ENCODE measurements at places on chromosomes 1 and 21.

GRCh38 chr1:232599178-232600041 lies 30.5 kb downstream of the SIPA1L2 start:
- no peaks in the 10 kb centered on the region for H3K36me3 ChIP-seq
- DNase-seq: no peak
- H3K27me3 ChIP-seq: no peaks in the 10 kb centered on the region
- no peak overlapping the region for H3K27ac ChIP-seq

DNA sequence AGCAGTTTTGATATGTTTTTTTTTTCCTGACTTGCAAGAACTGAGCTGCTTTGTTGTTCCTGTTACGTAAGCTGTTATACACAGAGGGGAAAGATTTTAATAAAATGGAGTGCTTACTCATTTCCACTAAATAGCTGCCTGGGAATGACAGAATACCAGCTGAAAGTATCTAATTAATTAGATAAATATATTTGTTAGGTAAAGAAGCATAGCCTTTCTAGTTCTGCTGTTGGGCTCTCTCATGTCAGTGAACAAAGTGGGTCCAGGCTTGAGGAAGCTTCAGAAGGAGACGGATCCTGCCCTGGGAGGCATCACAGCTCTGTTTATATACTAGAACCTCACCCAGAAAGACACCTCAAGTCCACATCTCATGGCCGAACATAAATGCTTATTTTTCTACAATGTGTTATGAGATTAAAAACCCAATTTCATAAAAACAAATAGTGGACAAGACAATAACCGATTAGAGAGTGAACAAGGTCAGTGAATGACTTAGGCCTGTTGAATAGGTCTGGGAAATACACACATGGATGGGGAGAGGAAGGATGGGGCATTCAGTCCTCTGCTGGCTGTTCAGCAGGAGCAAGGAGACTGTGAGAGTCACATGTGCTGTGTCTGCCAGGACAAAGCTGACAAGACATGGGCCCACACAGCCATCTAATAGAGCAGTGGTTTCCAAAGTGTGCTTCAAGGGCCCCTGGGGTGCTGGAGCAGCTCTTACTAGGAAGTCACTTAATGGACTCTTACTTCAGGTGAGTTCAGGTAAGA lies 20.6 kb downstream of the TRAF5 start:
- no peak for DNase-seq
- H3K4me1 ChIP-seq: no peaks in the 10 kb centered on the region
- H3K27me3 ChIP-seq: no peaks in the 10 kb centered on the region
- H3K36me3 ChIP-seq: no peaks in the 10 kb centered on the region

DNA sequence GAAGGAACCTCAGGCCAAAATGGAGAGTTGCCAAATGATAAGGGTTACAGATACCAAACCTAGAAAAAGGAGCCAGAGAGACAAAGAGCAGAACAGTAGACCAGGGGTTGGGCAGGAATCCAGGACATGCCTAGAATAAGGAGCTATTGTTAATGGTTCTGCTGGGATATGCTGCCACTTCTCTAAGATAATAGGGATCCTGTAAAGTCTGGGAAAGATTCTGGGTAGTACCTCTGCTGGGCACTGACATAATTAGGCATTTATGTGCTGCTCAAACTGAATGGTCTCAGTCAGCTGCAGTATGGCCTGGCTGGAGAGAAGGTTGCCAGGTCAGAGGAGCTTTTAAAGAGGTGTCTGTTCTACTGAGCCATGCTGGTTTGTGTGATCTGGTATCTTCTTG lies 19.9 kb upstream of the NRIP1 start:
- DNase-seq: no peak
- no peaks in the 10 kb centered on the region for H3K4me1 ChIP-seq
- H3K27me3 ChIP-seq: no peaks in the 10 kb centered on the region
- H3K4me3 ChIP-seq: no peak overlapping the region
- no peak overlapping the region for H3K27ac ChIP-seq

- peaks cover 15% of the 10 kb centered on the region for H3K36me3 ChIP-seq
- H3K4me1 ChIP-seq: peaks cover 22% of the 10 kb centered on the region
- no peak for DNase-seq
- no peak overlapping the region for H3K27ac ChIP-seq
Observed at GRCh38 chr1:2559509-2560298, 3.5 kb downstream of the TNFRSF14 start.

DNA sequence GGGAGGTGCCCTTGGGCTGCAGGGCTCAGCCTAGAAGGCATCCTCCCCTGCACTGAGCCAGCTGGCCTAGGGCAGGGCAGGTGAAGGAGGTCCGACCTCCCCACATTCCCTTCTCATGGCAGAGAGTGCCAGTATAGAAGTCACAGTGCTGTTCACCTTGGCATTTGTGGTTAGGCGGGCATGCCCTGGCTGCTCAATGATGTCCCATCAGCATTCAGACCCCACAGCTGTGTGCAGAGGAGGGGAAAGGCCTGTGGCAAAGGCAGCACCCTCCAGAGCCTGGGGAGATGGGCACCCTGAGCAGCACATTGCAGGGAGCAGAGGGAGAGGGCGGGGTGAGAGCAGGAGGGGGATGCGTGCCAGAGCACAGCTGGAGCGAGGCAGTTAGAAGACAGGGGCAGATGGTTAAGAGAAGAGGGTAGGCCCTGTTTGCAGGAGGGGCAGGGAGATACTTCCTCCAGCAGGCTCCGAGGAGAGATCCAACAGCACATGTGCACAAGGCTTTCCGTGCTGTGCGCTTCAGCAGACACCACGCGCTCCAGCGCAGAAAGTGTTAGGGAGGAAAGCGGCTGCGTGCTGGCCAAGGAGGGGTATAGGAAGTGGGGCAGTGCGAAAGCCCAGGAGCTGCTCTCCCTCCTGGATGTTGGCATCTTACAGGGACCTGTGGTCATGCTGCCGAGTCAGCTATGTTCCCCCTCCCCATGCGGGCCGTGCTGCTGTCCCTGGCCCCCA lies 43.7 kb upstream of the COL6A1 start:
- no peak overlapping the region for H3K27ac ChIP-seq
- H3K4me1 ChIP-seq: no peaks in the 10 kb centered on the region
- no peak for DNase-seq
- H3K27me3 ChIP-seq: no peaks in the 10 kb centered on the region
- no peak overlapping the region for H3K4me3 ChIP-seq
- no peaks in the 10 kb centered on the region for H3K36me3 ChIP-seq

DNA sequence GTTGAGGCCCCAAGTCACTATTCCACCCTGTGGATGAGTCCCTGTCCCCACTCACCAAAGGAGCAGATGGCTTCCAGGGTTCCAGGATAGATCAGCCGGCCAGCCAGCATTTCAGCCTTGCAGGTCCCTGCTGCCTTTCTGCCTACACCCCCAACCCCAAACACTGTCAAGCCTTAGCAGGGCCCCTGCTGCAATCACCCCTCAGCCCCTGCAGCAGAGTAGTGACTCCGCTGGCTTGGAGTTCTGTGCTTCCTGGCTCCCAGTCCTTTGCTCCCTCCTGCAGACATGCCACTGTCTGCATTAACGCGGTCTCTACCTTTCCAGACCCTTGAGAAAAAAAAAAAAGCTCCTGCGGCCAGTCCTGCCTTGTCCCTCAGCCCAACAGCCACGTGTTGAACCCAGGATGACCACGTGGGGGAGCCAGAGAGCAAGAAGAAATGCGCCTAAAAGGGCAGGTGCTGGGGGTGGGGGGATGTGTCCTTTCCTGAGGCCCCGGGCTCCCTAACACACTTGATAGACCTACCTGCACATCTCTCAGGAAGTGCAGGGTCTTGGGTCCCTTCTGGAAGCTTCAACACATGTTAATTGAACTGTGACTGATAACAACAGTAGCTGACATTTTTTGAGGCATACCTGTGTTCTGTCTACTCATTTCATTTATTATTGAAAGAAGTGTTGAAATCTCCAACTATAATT lies 37.4 kb downstream of the RASSF5 start:
- peaks cover 15% of the 10 kb centered on the region for H3K4me1 ChIP-seq
- H3K27ac ChIP-seq: no peak overlapping the region
- H3K27me3 ChIP-seq: no peaks in the 10 kb centered on the region
- no peak overlapping the region for H3K4me3 ChIP-seq

DNA sequence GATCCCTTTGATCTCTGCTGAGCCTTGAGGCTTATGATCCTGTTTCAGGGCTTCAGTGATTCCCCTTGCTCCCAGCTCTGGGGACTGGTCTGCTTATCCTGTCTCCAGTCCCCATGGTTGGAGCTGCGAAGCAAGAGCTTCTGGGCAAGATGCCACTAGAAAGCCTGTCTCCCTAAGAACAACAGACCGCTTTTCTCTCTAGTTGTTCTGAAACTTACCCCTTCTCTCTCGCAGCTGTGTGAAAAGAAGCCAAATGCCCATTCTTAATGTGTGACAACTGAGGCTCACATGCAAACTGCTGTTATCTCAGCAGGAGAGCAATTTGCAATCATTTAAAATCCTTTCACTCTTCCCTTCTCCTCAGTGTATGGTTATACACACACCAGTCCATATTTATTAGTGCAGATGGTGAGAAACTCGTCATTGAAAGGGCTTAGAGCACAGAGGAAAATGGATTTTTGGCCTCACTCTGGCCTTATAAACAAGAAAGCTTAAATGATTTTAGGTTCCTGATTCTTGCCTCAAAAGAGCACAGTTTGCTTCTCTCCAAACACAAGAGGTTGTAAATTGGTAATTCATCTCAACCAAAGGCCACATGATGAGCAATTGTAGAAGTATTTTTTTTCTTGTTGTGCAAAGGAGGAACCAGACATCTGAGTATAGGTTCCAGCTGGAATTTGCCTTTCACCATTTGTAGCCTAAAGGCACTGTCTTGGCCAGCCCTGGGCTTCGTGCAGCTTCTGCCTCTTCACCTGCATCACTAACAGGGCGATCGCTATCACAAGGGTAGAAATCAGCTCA lies 179.2 kb upstream of the LMO4 start:
- no peaks in the 10 kb centered on the region for H3K36me3 ChIP-seq
- peak overlapping the region; percentile 27 for H3K27ac ChIP-seq
- DNase-seq: no peak
- H3K4me1 ChIP-seq: peaks cover 16% of the 10 kb centered on the region

- no peak for DNase-seq
- H3K27ac ChIP-seq: peak overlapping the region; percentile 31
- no peak overlapping the region for H3K4me3 ChIP-seq
- no peaks in the 10 kb centered on the region for H3K27me3 ChIP-seq
Observed at GRCh38 chr1:61260171-61260570, 177.8 kb downstream of the NFIA start.

DNA sequence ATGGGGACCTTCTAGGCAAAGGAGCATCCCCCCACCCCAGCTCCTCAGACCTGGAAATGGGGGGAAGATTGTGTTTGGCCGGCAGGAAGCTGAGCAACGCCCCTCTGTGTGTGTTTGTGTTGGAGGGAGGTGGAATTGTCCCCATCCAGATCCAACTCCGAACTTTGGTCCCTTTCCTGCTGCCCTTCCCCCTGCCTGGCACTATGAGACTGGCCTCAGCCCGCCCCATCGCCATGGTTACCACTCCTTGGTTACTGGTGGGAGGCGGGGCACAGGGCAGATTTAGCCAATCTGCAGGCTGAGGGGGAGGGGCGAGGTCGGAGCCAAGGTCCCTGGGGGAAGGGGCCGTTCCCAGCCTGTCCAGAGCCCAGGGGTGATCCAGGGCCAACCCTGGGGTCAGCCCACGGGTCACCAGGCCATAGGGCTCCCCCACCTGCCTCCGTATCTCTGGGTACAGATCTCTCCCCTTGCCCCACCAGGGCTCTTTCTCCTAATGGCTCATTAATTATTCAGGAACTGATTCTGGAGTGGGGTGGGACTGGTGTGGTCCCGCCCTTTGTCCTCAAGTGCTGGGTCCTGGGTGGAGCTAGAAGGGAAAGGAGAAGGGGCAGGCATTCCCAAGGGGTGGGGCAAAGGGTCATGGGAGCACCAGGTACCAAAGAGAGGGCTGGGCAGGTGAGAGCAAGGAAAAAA lies 15.2 kb downstream of the PTPRF start:
- no peak for DNase-seq
- no peak overlapping the region for H3K4me3 ChIP-seq
- H3K4me1 ChIP-seq: peaks cover 52% of the 10 kb centered on the region
- H3K27me3 ChIP-seq: no peaks in the 10 kb centered on the region

- H3K27ac ChIP-seq: no peak overlapping the region
- H3K4me3 ChIP-seq: no peak overlapping the region
- H3K27me3 ChIP-seq: no peaks in the 10 kb centered on the region
- DNase-seq: no peak
Observed at GRCh38 chr1:215797859-215798258, 230.8 kb downstream of the KCTD3 start.

- H3K27me3 ChIP-seq: no peaks in the 10 kb centered on the region
- H3K4me1 ChIP-seq: no peaks in the 10 kb centered on the region
- H3K36me3 ChIP-seq: no peaks in the 10 kb centered on the region
- no peak overlapping the region for H3K4me3 ChIP-seq
- DNase-seq: no peak
- no peak overlapping the region for H3K27ac ChIP-seq
Observed at GRCh38 chr1:200332716-200333115, 77.1 kb downstream of the ZNF281 start.

DNA sequence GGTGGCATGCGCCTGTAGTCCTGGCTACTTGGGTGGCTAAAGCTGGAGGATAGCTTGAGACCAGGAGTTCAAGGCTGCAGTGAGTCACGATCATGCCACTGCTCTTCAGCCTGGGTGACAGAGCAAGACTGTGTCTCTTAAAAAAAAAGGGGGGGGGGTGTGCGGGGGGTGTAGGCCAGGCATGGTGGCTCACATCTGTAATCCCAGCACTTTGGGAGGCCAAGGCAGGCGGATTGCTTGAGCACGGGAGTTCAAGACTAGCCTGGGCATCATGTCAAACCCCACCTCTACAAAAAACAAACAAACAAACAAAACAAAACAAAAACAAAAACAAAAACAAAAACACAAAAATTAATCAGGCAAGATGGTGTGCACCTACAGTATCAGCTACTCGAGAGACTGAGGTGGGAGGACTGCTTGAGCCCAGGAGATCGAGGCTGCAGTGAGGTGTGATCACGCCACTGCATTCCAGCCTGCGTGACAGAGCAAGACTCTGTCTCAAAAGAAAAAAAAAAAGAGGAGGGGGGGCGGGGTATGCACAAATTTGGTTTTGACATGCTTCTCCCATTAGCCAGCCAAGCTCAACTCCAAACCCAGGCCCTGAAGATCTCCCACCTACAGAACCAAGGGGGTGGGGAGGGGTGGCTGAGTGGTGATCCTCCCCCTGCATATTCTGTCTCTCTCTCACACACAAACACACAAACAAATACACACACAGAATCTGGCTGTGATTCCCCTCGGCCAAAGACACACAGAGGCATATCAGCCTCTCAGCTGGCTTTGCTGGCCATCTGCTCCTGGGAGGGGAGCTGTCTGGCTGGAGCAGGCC lies 3.1 kb downstream of the PTAFR start:
- peaks cover 27% of the 10 kb centered on the region for H3K4me1 ChIP-seq
- H3K27me3 ChIP-seq: no peaks in the 10 kb centered on the region
- no peak overlapping the region for H3K4me3 ChIP-seq
- DNase-seq: no peak
- H3K36me3 ChIP-seq: no peaks in the 10 kb centered on the region

- H3K4me3 ChIP-seq: no peak overlapping the region
- H3K27ac ChIP-seq: no peak overlapping the region
Observed at GRCh38 chr1:47223921-47224675, 7.9 kb downstream of the TAL1 start.

- H3K27ac ChIP-seq: no peak overlapping the region
- no peak for DNase-seq
- no peaks in the 10 kb centered on the region for H3K27me3 ChIP-seq
- H3K4me3 ChIP-seq: no peak overlapping the region
- H3K4me1 ChIP-seq: no peaks in the 10 kb centered on the region
Observed at GRCh38 chr1:35835398-35835797, 27.6 kb downstream of the AGO4 start.

- H3K27me3 ChIP-seq: no peaks in the 10 kb centered on the region
- no peaks in the 10 kb centered on the region for H3K4me1 ChIP-seq
- no peak overlapping the region for H3K27ac ChIP-seq
- no peak for DNase-seq
- no peaks in the 10 kb centered on the region for H3K36me3 ChIP-seq
- no peak overlapping the region for H3K4me3 ChIP-seq
Observed at GRCh38 chr1:42189931-42190853, 25.6 kb upstream of the GUCA2A start.

- no peaks in the 10 kb centered on the region for H3K27me3 ChIP-seq
- H3K27ac ChIP-seq: no peak overlapping the region
Observed at GRCh38 chr1:59522925-59523505, 226.1 kb downstream of the FGGY start.

Measured in esophagus squamous epithelium (tissue), 5 donors.